ENCODE measurements at places on chromosomes 12 and 14.

DNA sequence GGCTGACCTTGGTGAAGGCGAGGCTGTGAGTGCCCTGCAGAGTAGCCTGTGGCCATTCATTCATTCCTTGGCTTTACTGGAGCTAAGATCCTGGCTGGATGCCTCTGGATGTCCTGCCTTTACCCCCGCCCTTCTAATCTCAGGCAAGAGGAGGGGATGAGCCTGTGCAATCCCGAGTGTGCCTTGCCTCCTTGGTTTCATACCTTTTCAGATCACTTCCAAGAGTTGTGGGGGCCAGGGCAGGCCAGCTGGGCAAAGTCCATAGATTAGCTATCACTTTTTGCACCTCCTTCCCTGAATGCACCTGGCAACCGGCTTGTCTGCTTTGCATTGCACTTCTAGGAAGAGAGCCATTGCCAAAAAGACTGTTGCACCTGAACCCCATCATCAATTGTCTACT is 1.5 kb downstream of the VRTN start:
- no peak for DNase-seq

DNA sequence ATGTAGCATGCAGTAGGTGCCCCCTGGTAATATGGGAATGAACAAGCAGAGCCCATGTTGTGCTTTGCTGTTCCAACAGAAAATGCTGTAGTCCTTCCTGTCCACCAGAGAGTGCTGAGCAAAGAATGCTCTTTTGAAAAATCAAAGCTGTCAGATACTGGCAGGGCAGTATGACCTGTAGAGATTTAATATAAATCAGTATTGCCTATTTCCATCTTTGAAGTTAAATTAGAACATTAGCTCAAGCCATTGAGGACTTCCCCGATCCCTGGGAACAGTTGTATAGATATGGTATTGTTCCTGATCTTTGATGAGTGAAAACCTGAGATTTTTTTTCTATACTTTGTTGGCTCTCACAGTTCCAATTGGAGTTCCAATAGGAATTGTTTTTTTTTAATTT is 13.0 kb downstream of the TTC8 start:
- DNase-seq, result no peak

DNA sequence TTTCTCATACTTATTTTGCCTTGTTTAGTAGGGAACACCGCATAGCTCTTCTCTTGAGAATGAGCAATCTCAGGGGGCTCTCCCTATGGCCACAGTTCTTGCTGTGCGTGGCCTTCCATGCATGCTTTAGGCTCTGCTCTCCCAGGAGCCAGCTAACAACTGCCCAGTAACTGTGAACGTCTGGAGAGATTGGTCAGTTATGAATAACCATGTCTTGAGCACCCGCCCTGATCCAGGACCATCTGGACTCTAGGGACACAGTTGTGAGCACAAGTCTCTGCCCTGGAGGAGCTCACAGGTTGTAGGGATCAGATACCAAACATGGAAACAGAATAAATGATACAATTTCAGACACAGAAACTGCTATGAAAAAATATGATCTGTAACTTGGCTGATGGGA is 12.1 kb downstream of the PSMC1 start:
- DNase-seq, result no peak

GRCh38 chr14:100522616-100523099 is 64.6 kb downstream of the BEGAIN start:
- no peak for DNase-seq

DNA sequence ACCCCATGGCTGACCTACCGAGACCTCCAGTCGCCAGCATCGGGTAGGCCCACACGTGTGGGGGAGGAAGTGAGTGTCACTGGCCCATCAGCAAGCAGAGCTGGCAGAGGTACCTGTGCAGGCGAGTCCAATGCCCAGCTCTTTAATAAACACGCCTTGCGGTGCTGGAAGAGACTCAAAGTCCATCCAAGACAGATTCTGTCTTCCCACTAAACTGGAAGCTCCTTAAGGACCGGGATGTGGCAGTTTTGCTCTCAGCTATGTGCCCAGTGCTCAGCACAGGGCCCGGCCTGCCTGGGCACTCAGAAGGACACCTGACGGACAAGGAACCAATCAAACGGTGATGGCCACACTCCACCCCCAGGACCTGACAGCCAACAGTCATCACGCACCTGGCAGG is 65.0 kb downstream of the ITPK1 start:
- no peak for DNase-seq

- DNase-seq, result peak; percentile 77
Measured at GRCh38 chr12:132561427-132562156, 48.8 kb downstream of the LRCOL1 start.

DNA sequence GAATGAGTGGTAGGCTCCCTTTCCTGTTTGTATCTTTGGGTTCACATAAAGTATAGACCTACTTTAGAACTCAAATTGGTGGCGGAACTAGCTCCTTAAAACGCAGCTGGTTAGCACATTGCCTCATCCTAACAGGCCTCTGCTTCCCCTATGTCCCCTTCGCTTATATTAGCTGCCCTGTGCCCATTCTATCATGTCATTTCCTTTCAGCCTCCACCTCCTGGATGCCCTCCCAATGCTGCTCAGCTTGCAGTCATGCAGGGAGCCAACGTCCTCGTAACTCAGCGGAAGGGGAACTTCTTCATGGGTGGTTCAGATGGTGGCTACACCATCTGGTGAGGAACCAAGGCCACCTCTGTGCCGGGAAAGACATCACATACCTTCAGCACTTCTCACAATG is 3.5 kb downstream of the DAZAP2 start:
- peak; percentile 48 for DNase-seq

DNA sequence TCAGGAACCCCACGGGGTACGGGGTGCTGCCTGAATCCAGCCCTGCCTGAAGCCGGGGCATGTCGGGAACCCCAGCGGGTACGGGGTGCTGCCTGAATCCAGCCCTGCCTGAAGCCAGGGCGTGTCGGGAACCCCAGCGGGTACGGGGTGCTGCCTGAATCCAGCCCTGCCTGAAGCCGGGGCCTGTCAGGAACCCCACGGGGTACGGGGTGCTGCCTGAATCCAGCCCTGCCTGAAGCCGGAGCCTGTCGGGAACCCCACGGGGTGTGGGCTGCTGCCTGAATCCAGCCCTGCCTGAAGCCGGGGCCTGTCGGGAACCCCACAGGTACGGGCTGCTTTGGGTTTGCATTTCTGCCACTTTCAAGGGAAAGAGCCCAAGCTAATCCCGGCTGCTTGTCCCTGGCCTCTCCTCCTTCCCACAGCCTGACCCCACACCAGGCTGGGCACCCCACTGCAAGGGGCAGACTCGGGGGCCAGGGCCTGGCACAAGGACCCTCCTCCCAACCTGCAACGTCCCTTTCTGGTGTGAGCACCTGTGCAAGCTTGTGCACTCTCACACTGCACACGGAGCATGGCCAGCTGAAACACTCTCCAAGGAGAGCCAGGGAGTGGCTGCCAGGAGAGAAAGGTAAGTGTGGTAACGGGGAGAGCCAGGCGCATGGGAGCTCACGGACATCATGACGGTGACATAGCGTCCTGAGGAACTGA is 5.6 kb upstream of the FBRSL1 start:
- peak; percentile 56 for DNase-seq

DNA sequence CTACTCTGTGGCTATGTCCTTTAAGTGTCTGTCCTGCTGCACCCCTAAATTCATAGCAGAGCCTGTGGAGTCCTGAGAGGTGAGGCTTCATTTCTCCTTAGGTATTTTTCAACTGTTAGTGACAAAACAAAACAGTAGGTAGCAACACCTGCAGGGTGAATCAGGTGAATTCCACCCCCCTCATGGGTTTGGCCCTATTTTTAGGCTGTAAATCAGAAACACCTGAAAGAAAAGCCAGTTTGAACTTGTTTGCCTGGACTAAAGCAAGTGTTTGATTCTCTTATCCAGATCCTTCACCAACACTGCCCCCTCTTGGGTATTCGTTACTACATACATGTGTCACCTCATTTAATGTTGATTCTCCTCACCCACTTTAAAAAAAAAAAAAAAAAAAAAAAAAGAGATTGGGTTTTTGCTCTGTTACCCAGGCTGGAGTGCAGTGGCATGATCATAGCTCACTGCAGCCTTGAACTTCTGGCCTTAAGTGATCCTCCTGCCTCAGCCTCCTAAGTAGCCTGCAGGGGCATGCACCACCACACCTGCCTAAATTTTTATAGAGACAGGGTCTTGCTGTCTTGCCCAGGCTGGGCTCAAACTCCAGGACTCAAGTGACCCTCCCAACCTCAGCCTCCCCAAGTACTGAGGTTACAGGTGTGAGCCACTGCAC is 10.3 kb downstream of the TBPL2 start:
- DNase-seq, result peak; percentile 31

- DNase-seq, result no peak
Measured at GRCh38 chr12:28217805-28218204, 27.5 kb downstream of the CCDC91 start.

DNA sequence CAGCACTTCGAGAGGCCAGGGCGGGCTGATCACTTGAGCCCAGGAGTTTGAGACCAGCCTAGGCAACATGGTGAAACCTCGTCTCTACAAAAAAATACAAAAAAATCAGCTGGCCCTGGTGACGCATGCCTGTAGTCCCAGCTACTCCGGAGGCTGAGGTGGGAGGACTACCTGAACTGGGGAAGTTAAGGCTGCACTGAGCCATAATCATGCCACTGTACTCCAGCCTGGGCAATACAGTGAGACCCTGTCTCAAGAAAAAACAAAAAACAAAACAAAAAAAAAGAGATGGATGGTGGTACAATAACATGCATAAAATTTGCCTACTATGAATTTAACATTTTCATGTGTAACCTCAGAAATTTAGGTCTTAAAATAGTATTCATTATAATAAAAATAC is 2.2 kb downstream of the THAP2 start:
- DNase-seq, result no peak

GRCh38 chr12:124520907-124521306 is 46.5 kb downstream of the NCOR2 start:
- no peak for DNase-seq

DNA sequence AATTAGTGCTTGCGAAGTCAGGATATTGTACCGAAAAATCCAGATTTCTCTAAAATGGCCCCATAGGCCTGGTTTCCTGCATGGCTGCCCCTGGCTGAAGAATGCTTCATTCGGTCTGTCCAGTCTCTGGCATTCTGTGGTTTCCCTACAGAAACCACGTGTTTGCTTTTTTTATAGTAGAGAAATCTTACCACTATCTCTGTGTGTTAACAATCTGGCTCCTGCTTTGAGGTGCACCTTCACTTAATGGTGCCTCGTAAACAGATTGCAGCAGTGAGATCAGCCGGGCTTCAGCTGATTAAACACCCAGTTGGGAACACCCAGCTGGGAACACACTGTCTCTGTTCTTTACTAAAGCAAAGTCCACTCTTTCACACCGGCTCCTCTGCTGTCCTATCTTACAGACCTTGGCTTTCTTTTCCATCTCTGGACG is 6.7 kb upstream of the DNAAF2 start:
- no peak for DNase-seq

- DNase-seq, result no peak
Measured at GRCh38 chr12:53585448-53586125, 40.6 kb downstream of the ATF7 start.

GRCh38 chr12:54701940-54702592 is 53.9 kb upstream of the DCD start:
- no peak for DNase-seq

- no peak for DNase-seq
Measured at GRCh38 chr12:96445691-96446583, 43.4 kb upstream of the CFAP54 start.

DNA sequence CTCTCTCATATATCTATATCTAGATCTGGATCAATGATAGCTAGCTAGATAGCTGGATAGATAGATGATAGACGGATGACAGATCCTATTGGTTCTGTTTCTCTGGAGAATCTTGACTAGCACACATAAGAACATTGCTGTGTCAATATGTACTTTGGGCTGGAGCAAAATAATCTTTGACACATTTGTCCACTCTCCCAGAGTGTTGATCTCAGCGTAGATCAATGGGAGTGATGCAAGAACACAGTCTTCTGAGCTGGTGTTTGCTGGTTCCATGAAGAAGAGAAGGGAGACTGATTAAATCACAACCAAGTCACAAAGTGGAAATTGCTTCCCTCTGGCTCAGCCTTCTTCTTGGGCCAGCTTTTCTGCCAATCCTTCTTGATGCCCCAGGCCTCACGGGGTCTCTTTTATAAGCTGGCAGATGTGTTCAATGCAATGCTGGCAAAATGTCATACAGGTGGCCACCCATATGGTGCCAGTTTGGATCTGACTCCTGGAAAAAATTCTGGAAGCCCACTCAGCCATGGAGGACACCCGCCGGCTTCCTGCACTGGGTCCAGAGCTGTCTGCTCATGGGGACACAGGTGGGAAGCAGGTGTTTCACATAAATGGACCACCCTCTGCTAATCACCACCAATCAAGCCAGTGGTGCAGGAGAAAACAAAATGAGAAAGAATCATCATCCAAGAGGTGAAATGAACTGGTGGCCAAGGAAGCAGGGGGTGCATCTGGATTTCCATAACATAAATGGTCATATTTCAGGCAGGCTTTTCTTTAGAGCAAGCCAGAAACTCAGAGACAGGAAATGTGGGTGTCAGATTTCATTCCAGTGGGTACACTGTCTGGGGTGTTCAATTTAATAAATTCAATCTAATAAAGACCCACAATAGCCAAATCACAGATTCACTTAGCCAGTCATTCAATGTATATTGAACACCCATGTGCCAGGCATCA is 310.3 kb downstream of the DPF3 start:
- no peak for DNase-seq

DNA sequence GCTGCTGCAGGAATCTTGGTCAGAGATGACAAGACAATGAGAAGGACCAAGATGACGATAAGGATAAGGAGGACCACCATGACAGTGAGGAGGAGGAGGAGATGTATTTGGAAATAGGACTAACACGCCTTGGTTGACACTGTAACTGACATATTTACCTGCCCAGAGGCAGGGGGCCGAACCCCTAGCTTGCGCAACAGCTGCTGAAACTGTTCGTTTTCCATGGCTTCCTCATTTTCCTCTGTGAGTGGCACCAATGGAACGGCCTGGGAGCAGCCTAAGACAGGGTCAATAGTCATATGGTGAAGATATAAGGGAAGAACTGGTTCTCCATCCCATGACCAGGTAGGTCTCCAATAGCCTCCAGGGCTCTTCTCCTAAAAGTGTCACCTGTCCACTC is 28.8 kb downstream of the TIMELESS start:
- DNase-seq, result no peak

DNA sequence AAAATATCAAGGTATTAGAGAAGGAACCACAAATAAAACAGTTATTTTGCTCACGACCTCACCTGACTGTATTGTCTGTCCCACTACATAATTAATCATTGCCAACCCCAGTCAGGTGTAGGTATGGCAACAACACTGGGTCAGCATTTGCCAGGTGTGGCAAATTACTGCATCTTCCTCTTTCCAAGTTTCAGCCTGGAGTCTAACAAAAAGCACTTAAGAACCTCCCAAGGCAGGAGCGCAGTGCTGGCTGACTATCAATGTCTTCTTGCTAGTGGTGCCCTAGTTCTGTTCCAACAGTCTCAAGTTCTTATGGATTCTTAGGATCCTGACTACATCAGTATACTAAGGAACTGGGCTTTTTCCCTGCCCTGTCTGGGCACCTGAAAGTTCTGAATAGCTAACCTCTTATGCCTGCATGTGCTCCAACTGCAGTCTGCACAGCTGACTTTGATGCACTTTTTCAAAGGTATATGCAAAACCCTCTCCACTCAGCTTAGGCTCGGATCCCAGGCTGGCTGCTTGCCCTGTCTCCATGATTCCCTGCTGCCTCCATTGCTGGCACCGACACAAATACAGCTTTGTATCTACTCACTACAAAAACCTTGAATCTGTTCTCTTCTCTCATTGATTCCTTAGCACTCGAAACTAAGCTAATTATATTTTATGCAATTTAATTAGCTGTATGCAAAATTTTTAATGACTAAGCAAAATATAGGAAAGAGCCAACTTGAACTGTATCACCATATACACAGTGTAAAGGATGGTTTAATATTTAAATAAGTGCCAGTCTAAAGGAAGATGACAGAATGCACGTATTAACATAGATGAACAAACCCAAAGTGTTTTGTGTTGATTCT is 113.3 kb downstream of the PRKD1 start:
- peak; percentile 25 for DNase-seq
